Central memory CD4-positive, alpha-beta T cell (primary cell): ENCODE measurements at places on chromosomes 2 and 18.

DNA sequence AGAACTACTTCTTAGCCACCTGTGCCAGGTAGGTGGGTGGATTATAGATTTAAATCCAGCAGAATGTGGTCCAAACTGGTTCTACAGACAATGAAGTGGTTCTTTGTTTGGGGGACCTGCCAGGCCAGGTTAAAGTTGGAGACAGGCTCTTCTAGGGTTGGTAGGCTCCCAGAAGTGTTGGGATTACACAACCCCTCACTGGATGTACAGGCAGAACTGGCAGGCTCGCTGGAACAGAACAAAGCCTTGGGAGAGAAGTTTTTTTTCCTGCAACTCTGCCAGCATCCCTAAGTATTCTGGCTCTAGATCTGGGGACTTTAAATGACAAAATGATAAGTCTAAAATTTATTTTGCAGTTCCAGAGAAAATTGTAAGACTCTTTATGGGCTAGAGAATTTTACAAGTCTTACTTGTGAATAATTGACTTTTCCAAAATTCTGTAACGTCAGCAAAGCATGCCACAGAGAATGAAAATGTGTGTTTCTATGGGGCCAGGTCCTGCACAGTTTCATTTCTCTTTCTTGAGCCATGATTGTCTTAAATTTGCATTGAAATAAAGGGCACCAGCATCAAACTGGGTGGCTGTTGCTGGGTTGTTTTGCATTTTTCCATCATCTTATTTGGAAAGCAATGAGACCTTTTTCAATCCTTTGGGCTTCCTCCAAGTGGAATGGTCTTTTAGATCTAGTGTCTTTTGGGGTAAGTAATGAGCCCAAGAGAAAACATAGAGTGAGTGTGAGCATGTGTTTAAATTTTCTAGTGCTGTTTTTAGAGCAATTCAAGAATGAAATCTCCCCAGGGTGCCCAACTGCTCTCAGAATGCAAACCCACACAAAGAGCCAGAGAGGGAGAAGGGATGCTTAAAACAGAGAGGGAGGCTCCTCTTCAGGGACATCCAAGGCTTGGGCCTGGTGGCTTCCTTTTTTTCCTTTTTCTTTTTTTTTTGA is 32.4 kb upstream of the ATL2 start:
- DNase-seq, result no peak

GRCh38 chr2:26610504-26611335 is 30.4 kb downstream of the CIB4 start:
- DNase-seq, result no peak

DNA sequence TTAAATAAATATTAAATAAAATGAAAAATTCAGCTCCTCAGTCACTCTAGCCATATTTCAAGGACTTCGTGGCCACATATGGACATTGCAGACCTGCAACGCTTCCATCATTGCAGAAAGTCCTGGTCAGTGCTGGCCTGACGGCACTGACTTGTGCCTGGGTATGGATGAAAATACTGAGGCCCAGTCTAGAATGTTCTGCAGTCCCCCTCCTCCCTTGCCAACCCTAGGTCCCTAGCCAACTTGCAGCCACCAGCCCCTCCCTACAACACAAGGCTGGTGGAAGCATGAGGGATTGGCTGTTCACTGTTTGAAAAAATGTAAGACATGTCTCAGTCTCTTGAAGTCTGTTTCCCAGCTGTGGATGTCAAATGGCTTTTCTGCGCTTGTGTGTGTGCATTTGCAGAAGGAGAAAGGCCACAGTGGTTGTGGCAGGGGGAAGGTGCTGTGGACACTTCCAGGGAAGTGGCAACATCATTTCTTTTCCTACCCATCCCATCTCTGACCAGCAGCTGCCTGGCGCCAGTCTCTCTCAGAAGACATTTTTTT is 9.9 kb downstream of the IGFBP5 start:
- no peak for DNase-seq

- no peak for DNase-seq
Observed at GRCh38 chr2:33670392-33670937, 71.4 kb upstream of the FAM98A start.

DNA sequence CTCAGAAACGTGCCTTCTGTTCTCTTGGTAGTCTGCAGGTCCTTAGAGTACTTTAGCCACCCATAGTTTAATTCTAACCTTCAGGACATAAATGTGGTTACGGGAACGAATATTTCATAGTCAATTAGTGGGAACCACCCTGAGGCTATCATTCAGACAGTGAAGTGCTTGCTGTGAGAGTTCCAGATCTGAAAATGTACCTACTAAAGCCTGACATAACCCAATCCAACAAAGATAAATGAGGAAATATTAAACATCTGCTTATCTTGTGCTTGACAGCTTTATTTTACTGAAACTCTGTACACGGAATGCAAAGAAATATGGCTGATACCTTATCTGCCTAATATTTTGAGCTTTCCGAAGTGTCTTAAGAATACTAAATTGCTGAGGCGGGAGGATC is 43.0 kb downstream of the RAB27B start:
- no peak for DNase-seq

DNA sequence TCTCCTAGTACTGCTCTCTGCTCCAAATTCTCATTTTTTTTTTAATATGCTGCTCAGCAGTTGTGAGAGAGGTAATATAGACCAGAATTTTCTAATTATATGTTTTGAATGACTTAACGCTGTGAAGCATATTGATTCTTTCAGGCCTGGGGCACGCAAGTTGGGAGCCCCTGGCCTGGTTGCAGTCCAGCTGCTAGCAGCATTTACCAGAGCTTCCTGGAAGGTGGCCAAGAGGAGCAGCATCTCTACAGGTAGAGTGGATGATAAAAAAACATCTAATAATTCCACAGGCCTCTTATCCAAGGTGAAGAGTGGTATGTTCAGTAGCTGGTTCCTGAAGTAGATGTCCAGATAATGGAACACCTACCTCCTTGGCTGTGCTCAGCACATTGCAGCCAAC is 7.3 kb upstream of the UGP2 start:
- no peak for DNase-seq

DNA sequence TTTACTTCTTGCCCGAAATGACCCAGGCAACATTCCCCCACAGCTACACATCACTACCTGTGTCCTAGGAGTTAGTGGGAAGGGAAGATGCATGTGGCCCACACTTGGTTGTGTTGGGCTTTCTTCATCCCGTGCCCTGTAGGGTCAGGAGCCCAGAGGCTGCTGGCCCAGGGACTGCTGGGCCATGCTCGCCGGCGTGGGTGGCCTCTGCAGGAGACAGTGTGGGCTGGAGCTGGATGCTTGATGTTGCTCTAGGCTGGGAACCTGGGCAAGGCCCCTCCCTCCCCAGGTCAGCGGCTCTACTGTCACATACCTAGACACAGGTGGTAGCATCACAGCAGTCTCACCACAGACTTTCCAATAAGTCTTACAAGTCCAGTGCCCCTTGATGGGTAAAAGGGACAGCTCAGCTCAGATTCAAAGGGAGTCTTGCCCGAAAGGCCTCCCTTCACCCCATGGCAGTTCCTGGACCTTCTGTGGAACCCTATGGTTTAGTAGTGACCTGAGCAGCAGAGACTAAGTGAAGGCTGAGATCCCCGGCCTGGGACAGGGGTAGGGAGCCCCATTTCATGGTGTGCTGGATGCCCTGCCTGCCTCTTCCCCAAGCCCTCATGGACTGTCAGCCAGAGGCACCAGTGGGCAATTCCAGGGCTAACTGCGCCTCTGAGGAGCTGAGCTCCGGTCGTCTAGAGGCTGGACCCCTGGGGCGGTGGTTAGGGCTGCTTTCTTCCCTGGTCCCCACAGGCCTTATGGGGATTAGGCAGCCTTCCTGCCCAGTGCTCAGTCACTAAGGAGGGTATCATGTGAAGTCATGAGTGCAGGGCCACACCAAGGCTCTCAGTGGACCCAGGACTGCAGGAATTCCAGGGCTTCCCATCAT is 45.4 kb upstream of the FAHD2A start:
- no peak for DNase-seq
